ENCODE measurements at places on chromosomes 11 and 22. TPM values are rescaled to one million over a fixed set of nuclear protein-coding genes. Genes with fewer than 3 reads are reported as not detected.

The SCGB1A1 gene
- not detected for total RNA-seq

The OR51E2 gene
- not detected for total RNA-seq

The TEAD1 gene
- 0.18 TPM for total RNA-seq

The HTATIP2 gene
- total RNA-seq = 40.6 TPM

The NXPE4 gene
- total RNA-seq = not detected

The APOBEC3B gene
- 27.8 TPM for total RNA-seq

The APOBEC3H gene
- total RNA-seq = 20.0 TPM

The PPP2R5B gene
- total RNA-seq = 8.9 TPM

The BIRC3 gene
- 71.3 TPM for total RNA-seq

The HEPHL1 gene
- not detected for total RNA-seq

The SORL1 gene
- 110 TPM for total RNA-seq

The CALCA gene
- not detected for total RNA-seq

The C11orf91 gene
- total RNA-seq = 0.32 TPM

The KLHL35 gene
- total RNA-seq = 0.70 TPM

The SEC14L6 gene
- not detected for total RNA-seq

The KCNJ5 gene
- total RNA-seq = not detected

The KCNQ1 gene
- 5.7 TPM for total RNA-seq

Data from T-helper 2 cell treated with Interferon-gamma antibody and Interleukin-4, amounts not matched to agents 100 ng/mL and 5 ng/mL, for 36 hours (primary cell).